ENCODE measurements at places on chromosomes 5 and 9. TPM values are rescaled to one million over a fixed set of nuclear protein-coding genes. Genes with fewer than 3 reads are reported as not detected.

GRCh38 chr5:107615299-107615817, 55.4 kb downstream of the EFNA5 start:
- no peaks in the 10 kb centered on the region for H3K27me3 ChIP-seq
- H3K27ac ChIP-seq, result no peak overlapping the region
- no peak for DNase-seq
- H3K4me1 ChIP-seq, result no peaks in the 10 kb centered on the region
- no peaks in the 10 kb centered on the region for H3K36me3 ChIP-seq

DNA sequence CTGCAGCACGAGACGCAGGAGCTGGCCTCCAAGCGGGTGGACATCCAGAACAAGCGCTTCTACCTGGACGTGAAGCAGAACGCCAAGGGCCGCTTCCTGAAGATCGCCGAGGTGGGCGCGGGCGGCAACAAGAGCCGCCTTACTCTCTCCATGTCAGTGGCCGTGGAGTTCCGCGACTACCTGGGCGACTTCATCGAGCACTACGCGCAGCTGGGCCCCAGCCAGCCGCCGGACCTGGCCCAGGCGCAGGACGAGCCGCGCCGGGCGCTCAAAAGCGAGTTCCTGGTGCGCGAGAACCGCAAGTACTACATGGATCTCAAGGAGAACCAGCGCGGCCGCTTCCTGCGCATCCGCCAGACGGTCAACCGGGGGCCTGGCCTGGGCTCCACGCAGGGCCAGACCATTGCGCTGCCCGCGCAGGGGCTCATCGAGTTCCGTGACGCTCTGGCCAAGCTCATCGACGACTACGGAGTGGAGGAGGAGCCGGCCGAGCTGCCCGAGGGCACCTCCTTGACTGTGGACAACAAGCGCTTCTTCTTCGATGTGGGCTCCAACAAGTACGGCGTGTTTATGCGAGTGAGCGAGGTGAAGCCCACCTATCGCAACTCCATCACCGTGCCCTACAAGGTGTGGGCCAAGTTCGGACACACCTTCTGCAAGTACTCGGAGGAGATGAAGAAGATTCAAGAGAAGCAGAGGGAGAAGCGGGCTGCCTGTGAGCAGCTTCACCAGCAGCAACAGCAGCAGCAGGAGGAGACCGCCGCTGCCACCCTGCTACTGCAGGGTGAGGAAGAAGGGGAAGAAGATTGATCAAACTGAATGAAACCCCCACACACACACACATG, 654 bp downstream of the PURA start:
- DNase-seq, result peak; percentile 55
- peaks cover 2% of the 10 kb centered on the region for H3K36me3 ChIP-seq
- peak overlapping the region; percentile 74 for H3K27ac ChIP-seq
- H3K4me3 ChIP-seq, result peak overlapping the region; percentile 87

Gene DDX41
- total RNA-seq, result 130 TPM

Gene SMIM32
- total RNA-seq, result not detected

Gene OMD
- not detected for total RNA-seq

Gene ANKRD55
- total RNA-seq, result not detected

Gene C8G
- not detected for total RNA-seq

Gene GLDC
- total RNA-seq, result 0.83 TPM

Gene ENHO
- total RNA-seq, result not detected

Gene STC2
- 259 TPM for total RNA-seq
